ENCODE measurements at places on chromosomes 2 and 18. TPM values are rescaled to one million over a fixed set of nuclear protein-coding genes. Genes with fewer than 3 reads are reported as not detected.

Gene DSEL
- 7.3 TPM for total RNA-seq

Gene RAB6D
- total RNA-seq: not detected

Gene GPBAR1
- total RNA-seq: 6.1 TPM

Gene COL3A1
- 343 TPM for total RNA-seq

Gene PROM2
- total RNA-seq: 0.66 TPM

Gene KIDINS220
- total RNA-seq: 34.5 TPM

Gene ACVR1
- 41.9 TPM for total RNA-seq

Gene FAM161A
- 1.7 TPM for total RNA-seq

Data from right cardiac atrium (tissue), 5 donors.